Stimulated activated CD4-positive, alpha-beta T cell treated with anti-CD3 and anti-CD28 coated beads, Interleukin-2, amount 100 ng/mL, for 4 hours (primary cell): ENCODE measurements at places on chromosomes 3 and 15.
A peak's percentile ranks its signal among the peaks of the same experiment; 100 is the strongest.

DNA sequence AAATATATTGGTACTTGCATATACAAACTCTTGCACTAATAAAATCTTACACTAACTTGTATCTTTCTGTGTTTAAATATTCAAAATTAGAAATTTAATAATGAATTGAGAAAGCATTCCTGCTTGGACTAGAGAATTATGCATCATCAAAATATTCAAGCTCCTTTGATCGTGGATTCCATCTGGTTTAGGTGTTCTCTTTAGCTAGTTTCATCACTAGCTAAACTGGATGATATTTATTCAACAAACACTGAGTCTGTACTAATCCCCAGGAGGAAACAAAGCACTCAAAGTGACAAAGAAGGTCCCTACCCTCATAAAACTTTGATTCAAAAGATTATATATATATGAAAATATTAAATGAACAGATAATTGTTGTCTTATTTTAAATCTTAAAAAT is 1360.9 kb upstream of the ALCAM start:
- DNase-seq, result no peak

- DNase-seq, result no peak
These were observed 304.4 kb downstream of the WDR72 start for GRCh38 chr15:53454843-53455721.

DNA sequence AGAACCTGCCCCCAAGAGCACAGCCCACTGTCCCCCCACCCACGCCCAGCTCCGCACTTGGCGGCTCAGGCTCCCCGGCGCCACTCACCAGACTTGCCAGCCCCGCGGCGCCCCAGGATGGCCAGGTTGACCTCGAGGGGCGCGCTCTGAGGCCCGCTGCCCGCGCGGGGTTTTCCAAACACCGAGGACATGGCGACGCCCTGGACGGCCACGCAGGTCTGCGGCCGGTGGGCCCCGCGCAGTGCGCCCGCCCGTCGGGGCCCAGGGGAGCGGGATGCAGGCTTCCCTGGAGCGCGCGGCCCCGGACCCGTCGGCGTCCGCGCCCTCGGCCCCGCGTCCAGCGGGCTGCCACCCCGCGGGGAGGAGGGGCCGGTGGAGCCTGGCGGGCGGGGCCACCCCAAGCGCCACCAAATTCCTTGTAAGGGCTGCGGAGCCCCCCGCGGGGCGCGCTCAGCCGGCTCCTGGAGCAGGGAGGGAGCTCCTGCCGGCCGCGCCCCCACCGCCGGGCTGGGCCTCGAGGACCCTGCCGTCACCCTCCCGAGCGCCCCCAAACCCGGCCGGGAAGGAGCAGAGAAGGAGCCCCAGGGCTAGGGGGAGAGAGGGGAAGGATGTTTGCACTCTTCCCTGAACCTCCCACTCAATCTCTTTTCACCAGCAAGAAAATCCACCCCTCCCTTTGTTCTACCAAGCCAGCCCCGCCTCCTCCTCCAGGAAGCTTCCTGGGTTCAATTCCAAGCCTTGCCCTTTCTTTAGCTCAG is at the start of gene RASL12:
RASL12 (minus strand) TSS at position 347 of the 758 bp plus-strand sequence; CDS start at position 191, 156 bp downstream.
- DNase-seq, result no peak

GRCh38 chr15:25247407-25248038 is 191.3 kb downstream of the UBE3A start:
- DNase-seq, result no peak

DNA sequence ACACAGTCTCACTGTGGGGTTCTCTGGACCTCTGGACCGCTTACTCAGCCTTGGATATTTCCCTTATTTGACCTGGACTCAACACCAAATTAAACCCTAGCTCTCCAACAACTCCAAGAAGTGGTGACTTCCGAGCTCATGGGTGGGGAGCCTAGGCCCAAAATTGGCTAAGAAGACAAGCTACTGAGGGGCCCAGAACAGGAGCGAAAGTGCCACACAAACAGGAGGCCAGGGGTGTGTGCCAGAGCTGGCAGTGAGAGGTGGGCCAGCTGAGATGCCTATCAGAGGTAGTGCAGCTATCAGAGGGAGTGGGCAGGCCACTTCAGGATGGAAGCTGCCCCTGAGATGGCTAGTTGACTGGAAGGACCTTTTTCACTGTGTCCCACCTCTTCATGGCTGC is 151.1 kb upstream of the PRR20G start:
- DNase-seq, result no peak

GRCh38 chr3:30786365-30786764 is 108.1 kb downstream of the GADL1 start:
- DNase-seq, result no peak

- DNase-seq, result no peak
These were observed 102.6 kb upstream of the ABI3BP start for GRCh38 chr3:101095693-101096430.

DNA sequence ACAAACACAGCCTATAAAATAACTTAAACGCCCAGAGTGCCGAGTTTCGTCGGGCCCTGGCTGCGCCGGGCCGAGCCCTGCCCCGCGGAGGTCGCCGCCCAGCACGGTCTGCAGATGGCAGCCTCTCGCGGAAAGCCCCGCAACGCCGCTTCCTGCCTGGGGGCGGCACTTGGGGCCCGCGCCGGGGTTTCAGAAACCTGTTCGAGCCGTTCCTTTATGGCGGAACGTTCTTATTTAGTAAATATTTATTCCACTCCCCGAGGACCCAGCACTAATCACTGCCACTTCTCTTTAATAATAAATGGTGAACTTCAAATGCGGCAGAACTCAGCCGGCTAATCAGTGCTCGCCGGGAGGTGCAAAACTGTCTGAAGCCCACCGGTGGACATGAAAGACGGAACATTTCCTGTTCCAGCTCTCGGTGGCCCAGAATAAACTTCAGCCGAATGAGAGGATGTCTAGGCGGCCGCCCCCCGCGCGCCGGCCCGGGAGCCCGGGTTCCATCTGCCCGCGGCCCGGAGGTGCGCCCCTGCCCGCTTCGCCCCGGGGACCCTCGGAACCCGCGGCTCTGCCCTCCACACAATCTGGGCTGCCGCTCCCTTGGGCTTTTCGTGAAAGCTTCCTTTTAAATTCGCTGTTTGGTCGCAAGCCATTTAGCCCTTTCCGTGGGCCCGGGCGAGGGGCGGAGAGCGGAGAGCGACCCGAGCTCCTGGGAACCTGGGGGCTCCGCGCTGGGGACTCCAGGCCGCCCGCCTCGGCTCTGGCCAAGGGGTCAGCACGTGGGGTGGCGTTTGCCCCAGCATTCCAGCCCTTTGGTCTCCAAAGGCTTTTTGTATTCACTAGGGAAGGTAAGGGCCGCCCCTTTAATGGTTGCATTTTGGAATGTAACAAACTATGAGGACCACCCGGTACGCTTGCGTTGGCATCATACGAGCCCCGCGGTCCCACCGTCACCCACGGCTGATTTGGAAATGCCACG is 110.8 kb upstream of the ATP11B start:
- DNase-seq, result peak; percentile 27

- DNase-seq, result no peak
These were observed 58.3 kb downstream of the TASOR start for GRCh38 chr3:56624725-56625124.

GRCh38 chr15:73990250-73991005 is 1.7 kb downstream of the STOML1 start:
- DNase-seq, result no peak

DNA sequence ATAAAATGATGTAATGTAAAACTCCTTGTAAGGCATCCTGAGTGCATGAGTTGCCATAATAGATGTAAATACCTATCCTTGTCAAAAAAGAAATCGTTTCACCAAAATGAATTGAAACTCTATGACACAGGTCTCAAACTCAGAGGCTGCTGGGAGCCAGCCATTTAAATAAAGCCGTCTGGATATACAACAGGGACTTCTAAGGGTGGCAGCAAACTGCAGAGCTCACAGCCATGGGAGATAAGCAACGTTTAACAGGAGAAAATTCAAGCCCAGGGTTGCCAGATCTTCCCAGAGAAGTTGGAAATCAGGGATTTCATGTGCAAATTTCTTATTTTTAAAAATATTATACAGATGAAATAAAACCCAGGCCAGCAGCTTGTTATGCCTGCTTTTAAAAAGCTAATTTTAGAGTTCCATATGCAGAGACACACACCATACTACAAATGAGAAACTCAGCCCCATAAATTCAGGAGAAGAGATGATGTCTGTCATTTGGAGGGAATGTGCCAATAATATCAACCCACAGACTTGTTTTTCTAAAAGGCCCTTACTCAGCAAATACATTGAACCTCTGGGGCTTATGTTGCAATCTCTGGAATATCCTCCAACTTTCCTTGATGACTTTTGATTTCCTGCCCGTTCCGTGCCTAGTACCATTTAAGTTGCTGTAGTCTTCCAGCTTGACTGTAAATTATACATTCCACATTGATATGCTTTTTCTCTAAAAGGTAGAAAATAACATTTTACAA is 75.6 kb downstream of the AQP9 start:
- DNase-seq, result no peak

GRCh38 chr3:136916223-136916622 is 41.6 kb upstream of the IL20RB start:
- no peak for DNase-seq
